ENCODE measurements at places on chromosomes 4 and X. TPM values are rescaled to one million over a fixed set of nuclear protein-coding genes. Genes with fewer than 3 reads are reported as not detected.

EFNB1 gene
- total RNA-seq, result 16.6 TPM

LRP2BP gene
- total RNA-seq, result 0.89 TPM

ARMCX1 gene
- total RNA-seq, result 32.0 TPM

TLR7 gene
- total RNA-seq, result not detected

STAG2 gene
- 75.6 TPM for total RNA-seq

NXF2B gene
- total RNA-seq, result not detected

F8A2 gene
- not detected for total RNA-seq

ATP2B3 gene
- total RNA-seq, result under 0.01 TPM

RNF150 gene
- total RNA-seq, result 1.0 TPM

MAGEA12 gene
- total RNA-seq, result not detected

NLGN3 gene
- total RNA-seq, result 0.23 TPM

CENPVL1 gene
- total RNA-seq, result not detected

VCX gene
- not detected for total RNA-seq

RHOXF1 gene
- total RNA-seq, result not detected

FGF13 gene
- not detected for total RNA-seq

POLA1 gene
- 6.5 TPM for total RNA-seq

HMX1 gene
- total RNA-seq, result not detected

TAF1 gene
- total RNA-seq, result 50.4 TPM

CTAG1A gene
- not detected for total RNA-seq

KCNE5 gene
- total RNA-seq, result 0.55 TPM

SRPX2 gene
- 122 TPM for total RNA-seq

IDUA gene
- 29.4 TPM for total RNA-seq

MAPK10 gene
- total RNA-seq, result 4.2 TPM

GYPE gene
- total RNA-seq, result 0.37 TPM

ENAM gene
- not detected for total RNA-seq

TMPRSS11F gene
- total RNA-seq, result not detected

Data from smooth muscle cell of the umbilical artery (primary cell).